ENCODE measurements at places on chromosomes 12 and 14.

- peak; percentile 65 for DNase-seq
These were observed 227.3 kb downstream of the DPF3 start for GRCh38 chr14:72666610-72667009.

DNA sequence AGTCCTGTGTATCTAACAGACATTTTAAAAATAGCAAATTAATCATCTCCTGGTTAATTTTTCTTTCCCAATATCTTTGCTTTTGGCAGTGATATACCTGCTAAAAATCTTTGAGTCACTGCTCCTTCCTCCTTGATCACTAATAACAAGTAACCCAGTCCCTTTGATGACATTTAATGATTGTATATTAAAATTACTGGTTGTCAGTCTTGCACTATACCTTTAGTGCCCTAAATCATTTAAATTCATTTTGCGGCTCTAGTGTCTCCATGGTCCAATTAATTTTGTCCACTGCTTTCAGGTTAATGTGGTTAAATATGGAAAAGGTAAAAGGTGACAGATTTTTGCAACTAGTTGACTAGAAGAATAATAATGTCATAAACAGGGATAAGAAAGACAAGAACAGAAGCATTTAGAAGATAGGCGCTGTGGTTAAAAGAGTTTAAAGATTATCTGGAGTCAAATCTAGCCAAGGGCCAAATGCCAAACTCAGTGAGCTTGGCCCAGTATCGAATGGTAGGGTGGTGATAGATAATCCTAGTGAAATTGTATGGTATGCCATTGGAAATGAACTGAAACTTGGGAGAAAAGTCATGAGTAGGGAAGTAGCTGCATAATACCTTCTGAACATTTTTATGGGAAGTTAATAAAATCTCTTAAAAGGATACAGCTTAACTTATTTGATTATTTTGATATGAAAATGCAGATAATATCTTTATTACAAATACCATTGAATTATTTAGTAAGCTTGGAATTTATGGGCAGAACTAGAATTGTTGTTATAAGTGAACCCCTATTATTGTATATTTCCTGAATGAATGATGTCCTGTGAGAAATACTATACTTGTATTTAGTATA lies 115.0 kb downstream of the PCNX1 start:
- no peak for DNase-seq

DNA sequence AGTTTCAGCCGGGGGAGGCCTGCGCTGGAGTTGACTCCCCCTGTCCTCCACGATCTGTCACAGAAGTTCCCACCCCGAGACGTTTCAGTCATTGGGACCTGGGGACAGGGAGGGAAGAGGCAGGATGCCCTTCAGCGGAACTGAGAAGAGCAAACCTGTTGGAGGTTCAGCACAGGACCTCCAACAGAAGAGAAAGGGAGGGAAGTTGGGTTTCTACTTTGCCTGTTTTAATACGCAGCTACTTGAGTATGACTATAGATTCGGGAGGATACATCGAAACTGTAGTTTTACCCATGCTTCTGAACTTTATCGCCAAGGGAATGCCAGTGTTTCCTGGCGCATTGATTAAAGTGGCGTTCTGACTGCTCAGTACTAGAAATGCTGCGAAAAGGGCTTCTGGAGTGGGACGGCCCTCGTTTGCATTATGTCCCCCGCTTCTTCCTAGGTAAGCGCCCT lies 2.3 kb upstream of the DUSP6 start:
- DNase-seq: no peak

- no peak for DNase-seq
These were observed 295.3 kb downstream of the AACS start for GRCh38 chr12:125360540-125360939.

- DNase-seq: no peak
These were observed 486.8 kb downstream of the KCNH5 start for GRCh38 chr14:62558451-62558850.

GRCh38 chr12:2540535-2540941 lies 254.2 kb upstream of the FKBP4 start:
- no peak for DNase-seq
